ENCODE measurements at places on chromosomes 5 and 9.
A peak's percentile ranks its signal among the peaks of the same experiment; 100 is the strongest.

GRCh38 chr9:14909601-14909960, 647 bp downstream of the FREM1 start:
- no peak for DNase-seq

GRCh38 chr9:121367306-121368137, 2.5 kb downstream of the STOM start:
- DNase-seq = no peak

DNA sequence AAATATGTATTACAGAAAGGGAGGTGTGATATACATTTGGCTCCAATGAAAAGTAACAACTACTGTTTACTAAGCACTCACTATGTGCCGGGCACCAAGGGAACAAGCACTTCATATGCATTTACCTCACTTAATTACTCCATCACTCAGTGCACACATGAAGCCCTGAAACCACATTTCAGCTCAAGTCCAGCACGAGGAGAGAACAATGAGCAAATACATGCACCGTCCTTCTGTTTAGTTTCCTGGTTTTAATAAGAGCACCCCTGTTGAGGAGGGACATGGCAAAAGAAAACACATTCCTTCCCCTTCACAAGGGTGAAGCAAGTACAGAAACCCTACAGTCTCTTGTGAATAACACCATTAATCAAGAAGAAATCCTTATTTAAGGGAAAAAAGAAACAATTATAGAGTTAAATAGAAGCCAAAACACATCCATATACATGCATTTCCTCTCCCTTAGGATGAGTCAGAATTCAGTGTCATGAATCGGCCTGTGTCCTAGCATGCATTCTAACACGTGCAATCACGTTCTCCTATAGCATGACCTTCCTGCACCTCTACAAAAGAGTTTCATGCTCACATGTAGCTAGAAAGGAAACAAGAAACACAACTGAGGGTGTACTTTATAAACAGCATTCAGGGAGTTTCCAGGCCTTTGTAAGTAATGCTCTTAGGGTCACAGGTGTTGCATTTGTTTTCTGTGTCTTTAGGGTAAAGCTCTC, 411.6 kb downstream of the BNC2 start:
- no peak for DNase-seq

- peak; percentile 44 for DNase-seq
Measured at GRCh38 chr9:112059966-112060320, 115.2 kb downstream of the SUSD1 start.

- DNase-seq = no peak
Measured at GRCh38 chr5:55593115-55593472, 58.3 kb upstream of the PLPP1 start.

DNA sequence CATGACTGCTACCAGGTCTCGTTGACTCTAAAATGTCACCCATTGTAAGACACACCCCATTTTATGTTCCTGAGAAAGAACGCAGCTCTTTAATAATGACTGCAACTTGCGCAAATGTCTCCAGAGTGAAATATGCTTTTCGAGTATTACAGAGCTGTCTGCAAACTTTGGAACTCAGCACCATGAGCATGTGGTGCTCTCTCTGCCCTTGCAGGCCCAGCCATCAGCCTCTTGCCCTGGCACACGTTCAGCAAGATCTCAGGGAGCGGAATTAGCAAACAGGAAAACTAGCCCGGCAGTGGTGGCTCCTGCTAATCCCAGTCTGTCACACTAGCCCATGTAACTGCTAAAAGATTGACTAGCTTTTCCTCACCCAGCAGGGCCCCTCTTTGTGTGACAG, 114.5 kb upstream of the SLC1A3 start:
- DNase-seq = no peak

DNA sequence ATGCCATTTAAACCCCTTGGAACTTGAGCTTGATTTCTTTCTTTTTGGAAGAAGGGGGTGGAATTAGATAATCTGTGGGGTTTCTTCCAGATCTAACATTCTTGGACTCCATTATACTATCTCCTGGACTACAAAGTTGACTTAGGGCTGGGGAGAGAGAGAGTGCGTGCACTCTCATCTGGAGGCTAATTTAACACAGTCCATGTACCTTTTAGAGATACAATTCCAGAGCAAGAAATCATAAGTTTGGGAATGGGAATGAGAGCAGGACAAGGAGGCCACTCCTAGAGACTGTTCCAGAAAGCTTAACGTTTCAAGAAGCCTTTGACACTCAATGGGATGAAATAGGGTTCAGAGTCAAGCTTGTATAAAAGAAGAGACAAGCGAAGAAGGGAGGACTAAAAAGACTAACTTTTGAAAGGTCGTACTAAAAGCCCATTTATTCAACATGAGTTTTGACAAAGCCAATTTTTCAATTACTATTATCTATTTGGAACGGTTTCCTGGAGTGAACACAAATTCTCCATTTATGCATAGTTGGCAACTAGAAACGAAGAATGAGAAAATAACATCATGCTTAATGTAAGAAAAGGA, 83.4 kb downstream of the ACTL7B start:
- DNase-seq = no peak

Measured in erythroblast (primary cell).